ENCODE measurements at places on chromosomes 2 and 18. TPM values are rescaled to one million over a fixed set of nuclear protein-coding genes. Genes with fewer than 3 reads are reported as not detected.

The AMER3 gene
- total RNA-seq, result not detected

The FHOD3 gene
- total RNA-seq, result 36.7 TPM

The NGEF gene
- total RNA-seq, result 0.40 TPM

The SERPINB5 gene
- total RNA-seq, result not detected

The TLX2 gene
- total RNA-seq, result 0.27 TPM

The RTP5 gene
- not detected for total RNA-seq

The SCG2 gene
- total RNA-seq, result 5.5 TPM

The ANKRD62 gene
- total RNA-seq, result not detected

The FAM228A gene
- 0.54 TPM for total RNA-seq

The ABCG5 gene
- total RNA-seq, result not detected

The PRSS56 gene
- total RNA-seq, result not detected

The IL36RN gene
- total RNA-seq, result not detected

The SOCS6 gene
- total RNA-seq, result 23.3 TPM

The AP1S3 gene
- total RNA-seq, result 4.6 TPM

The MPP4 gene
- not detected for total RNA-seq

The MC5R gene
- not detected for total RNA-seq

The TIMM21 gene
- total RNA-seq, result 34.1 TPM

The ACAA2 gene
- 62.3 TPM for total RNA-seq

The ANKRD30B gene
- total RNA-seq, result not detected

The DCC gene
- not detected for total RNA-seq

The ANKRD30BL gene
- total RNA-seq, result not detected

The GALNT3 gene
- total RNA-seq, result 5.2 TPM
